ENCODE measurements at places on chromosomes 5 and 9.

- no peak for DNase-seq
Measured at GRCh38 chr9:27394826-27395201, 97.9 kb upstream of the EQTN start.

- no peak for DNase-seq
Measured at GRCh38 chr5:107422494-107422893, 248.2 kb downstream of the EFNA5 start.

DNA sequence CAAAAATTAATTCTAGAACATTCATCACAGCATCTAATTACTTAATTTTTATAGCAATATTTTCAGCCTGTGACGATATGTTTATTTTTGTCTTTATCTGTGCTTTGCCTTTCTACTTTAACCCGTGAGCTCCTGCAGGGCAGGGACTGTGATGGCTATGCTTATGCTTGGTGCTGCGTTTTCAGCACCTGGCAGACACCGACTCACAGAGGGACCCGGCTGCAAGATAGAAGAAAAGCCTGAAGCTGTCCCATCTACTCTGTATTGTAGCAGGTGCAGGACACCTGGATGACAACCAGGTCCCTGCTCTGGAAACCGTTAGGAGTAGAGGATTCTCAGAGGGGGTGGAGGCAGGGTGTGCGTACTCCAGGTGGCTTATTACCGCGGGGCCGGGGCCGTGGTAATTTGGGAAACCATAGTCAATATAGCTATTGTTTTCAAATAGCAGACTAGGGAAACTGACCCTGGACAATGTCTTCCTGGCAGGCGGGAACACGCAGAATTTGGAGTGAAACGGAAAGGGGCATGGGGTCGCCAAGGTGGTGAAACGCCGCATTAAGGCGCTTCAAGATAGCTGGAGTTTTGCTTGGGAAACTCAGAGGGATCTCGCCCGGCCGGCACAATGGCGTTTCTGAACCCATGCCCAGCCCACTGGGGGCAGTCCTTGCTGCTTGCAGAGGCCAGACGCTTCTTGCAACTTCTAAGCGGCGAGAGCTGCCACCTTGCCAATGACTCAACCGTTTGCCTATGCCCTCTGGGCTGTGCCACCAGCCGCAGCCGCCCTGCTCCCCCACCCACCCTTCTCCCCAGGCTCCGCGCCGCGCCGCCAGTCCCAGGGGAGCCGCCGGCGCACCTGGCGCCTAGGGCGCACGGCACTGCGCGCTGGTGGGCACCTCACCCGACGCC lies 140.1 kb upstream of the PALM2AKAP2 start:
- no peak for DNase-seq

- no peak for DNase-seq
Measured at GRCh38 chr9:107355394-107355793, 72.3 kb downstream of the RAD23B start.

GRCh38 chr9:69882998-69883565 lies 62.5 kb downstream of the CFAP95 start:
- DNase-seq: no peak

GRCh38 chr5:109049565-109049964 lies 301.9 kb downstream of the FER start:
- no peak for DNase-seq

DNA sequence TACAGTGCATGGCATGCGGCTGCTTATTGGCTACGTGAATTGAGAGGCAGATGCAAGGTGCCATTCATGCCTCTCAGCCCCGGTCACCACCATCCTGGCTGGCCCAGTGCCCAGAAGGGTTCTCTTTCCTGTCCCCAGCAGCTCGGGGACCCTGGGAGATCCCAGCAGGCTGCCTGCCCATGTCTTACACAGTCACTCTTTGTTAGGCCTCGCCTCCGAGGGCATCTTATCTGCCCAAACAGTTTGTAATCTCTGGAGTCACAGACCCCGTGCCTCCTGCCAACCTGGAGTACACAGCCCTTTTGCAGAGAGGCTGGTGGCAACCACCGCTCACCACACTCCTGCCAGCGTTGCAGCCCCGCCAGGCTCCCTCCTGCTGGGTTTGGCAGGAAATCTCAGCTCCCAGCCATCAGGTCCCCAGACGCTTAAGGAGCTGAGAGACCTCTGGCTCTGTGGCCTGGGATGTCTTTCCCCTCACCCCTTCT lies 7.0 kb upstream of the AK1 start:
- DNase-seq: no peak

DNA sequence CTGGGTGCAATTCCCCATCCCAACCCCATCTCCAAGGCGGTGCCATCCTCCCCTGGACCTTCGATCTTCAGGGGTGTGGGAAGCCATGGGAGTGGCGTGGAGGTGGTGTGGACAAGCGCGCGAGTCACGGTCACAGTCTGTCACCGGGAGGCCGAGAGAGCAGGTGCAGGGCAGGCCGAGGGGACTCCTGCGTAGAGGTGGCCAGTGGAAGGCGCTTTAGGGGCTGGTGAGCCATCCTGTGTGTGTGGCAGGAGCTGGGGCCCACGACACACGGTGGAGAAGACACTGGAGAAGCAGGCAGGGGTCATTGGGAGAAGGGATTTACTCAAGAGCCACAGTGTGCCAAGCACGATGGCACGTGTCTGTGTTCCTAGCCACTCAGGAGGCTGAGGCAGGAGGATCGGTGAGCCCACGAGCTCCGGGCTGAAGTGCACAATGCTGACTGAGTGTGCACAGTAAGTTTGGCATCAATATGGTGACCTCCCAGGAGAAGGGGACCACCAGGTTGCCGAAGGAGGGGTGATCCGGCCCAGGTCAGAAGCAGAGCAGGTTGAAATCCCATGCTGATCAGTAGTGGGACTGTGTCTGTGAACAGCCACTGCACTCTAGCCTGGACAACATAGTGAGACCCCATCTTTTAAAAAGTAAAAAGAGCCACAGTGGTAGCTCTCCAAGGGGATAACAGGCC lies 145.1 kb upstream of the PHYKPL start:
- no peak for DNase-seq
